Mammary epithelial cell (primary cell): ENCODE measurements at places on chromosomes 5 and 9. TPM values are rescaled to one million over a fixed set of nuclear protein-coding genes. Genes with fewer than 3 reads are reported as not detected.

FRMPD1 gene
- 0.17 TPM for total RNA-seq

CAVIN4 gene
- total RNA-seq = 0.29 and 0.66 TPM in 2 replicates

IFNA21 gene
- total RNA-seq = not detected in 2 replicates

ADCY2 gene
- total RNA-seq = not detected in 2 replicates

KLHL3 gene
- total RNA-seq = 3.3 TPM

ST8SIA4 gene
- total RNA-seq = under 0.01 TPM

OR5C1 gene
- total RNA-seq = not detected in 2 replicates

PCDHGA2 gene
- 1.3 and 1.7 TPM in 2 replicates for total RNA-seq

NR2F1-AS1 gene
- 8.7 and 9.6 TPM in 2 replicates for total RNA-seq

MEGF10 gene
- 0.40 TPM in 1 of 2 replicates, not detected in the other for total RNA-seq

ACSL6 gene
- total RNA-seq = not detected in 2 replicates

ZNF454 gene
- total RNA-seq = not detected in 2 replicates

HSPB3 gene
- not detected for total RNA-seq

ADAMTS2 gene
- not detected in 2 replicates for total RNA-seq

OTULINL gene
- 0.33 TPM for total RNA-seq

PCDHGB5 gene
- 14.2 TPM for total RNA-seq

SCGB3A1 gene
- total RNA-seq = not detected in 2 replicates

ADRB2 gene
- total RNA-seq = 4.8 TPM

GABRG2 gene
- under 0.01 TPM for total RNA-seq

AGXT2 gene
- total RNA-seq = not detected in 2 replicates

PCDHGA4 gene
- total RNA-seq = 1.0 and 1.3 TPM in 2 replicates

PCDHA2 gene
- not detected in 2 replicates for total RNA-seq

SPTLC1 gene
- 152 TPM for total RNA-seq

SEPTIN8 gene
- 39.3 and 57.5 TPM in 2 replicates for total RNA-seq
